ENCODE measurements at places on chromosomes 5 and 9.

GRCh38 chr9:137173796-137174664, 2.2 kb upstream of the TMEM210 start:
- DNase-seq, result no peak

DNA sequence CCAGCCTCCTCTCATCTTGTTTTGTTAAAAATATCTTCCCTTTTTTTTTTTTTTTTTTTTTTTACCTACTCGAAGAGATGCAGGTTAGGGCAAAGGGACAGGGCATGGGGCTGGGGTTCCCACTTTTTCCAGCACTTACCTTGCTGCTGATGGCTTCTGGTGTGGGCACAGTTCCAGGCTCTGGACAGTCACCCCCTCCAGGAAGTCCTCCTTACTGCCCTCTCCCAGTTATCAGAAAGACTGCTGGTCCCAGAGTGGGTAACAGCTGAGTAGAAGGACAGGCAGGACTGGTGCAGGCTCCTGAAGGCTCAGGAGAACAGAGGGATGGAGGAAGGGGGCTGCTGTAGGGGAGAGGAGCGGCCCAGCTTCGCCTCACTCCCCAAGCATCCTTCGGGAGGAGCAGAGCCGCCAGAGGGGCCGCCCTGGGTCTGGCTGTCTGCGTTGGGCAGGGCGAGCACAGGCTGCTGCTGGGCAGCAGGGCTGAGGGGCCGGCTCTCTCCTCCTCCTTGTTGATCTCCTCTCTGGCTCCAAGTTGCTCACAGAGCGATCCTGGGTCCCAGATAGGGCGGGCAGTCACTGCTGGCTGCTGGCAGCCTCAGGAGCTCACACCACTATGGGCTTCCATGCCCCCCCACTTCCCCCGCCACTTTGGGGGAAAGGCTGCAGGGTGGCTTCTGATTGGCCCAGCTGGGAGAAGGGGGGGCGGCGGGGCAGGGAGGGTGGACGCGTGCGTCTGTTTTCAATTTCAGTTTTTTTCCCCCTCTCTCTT, at the start of gene PDGFRB:
TSS of gene PDGFRB (minus strand) at position 588 of the 769 bp plus-strand sequence. CDS start 18,798 bp downstream, outside the sequence.
- peak; percentile 78 for DNase-seq

GRCh38 chr5:39178171-39178570, 41.2 kb downstream of the FYB1 start:
- peak; percentile 48 for DNase-seq

DNA sequence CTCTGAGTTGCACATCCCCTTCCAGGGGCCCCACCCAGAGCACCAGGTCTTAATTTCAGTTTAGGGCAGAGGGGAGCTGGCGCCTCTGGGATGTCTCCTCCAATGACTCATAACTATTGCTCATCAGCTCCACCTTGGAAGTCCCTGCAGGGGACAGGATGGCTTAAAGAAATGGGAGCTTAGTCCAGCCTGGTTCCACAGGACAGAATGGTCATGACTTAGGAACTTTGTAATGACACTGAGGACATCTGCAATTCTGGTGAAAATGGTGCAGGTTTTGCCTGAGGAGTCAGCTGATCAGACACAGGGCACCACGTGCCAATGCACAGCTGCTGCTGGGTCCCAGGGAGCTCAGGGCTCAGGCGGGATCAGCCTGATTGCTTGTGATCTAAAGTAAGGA, 16.4 kb upstream of the PPP1R26 start:
- peak; percentile 22 for DNase-seq

GRCh38 chr5:37683072-37683471, 156.8 kb downstream of the GDNF start:
- DNase-seq, result no peak

All from H4 (cell line).